Tibial nerve (tissue), 4 donors: ENCODE measurements at places on chromosomes 6 and 20.

DNA sequence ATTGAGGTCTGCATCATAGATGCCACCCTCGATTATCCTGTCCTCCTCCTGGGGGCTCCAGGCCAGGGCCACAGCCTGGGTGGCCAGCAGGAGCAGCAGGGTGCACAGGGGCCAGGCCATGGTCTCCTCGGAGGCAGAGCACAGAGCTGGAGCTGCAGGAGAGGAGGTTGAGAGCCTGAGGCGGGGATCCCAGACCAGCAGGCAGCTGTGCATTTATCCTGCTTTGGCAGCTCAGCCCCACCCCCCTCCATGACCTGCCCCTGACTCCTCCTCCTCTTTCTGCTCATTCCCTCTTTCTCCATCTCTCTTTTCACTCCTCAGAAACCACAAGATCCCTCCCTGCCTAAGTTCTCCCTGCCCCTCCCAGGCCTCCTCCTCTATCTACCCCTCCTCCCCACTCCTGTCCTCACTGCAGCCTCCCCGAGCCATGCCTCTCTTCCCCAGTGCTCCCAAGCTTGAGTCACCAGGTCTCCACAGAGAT is at the start of gene CST2:
Gene CST2 (minus strand): TSS at position 189 of the 481 bp plus-strand sequence. CDS start 69 bp downstream, at position 120.
- DNase-seq, result no peak

DNA sequence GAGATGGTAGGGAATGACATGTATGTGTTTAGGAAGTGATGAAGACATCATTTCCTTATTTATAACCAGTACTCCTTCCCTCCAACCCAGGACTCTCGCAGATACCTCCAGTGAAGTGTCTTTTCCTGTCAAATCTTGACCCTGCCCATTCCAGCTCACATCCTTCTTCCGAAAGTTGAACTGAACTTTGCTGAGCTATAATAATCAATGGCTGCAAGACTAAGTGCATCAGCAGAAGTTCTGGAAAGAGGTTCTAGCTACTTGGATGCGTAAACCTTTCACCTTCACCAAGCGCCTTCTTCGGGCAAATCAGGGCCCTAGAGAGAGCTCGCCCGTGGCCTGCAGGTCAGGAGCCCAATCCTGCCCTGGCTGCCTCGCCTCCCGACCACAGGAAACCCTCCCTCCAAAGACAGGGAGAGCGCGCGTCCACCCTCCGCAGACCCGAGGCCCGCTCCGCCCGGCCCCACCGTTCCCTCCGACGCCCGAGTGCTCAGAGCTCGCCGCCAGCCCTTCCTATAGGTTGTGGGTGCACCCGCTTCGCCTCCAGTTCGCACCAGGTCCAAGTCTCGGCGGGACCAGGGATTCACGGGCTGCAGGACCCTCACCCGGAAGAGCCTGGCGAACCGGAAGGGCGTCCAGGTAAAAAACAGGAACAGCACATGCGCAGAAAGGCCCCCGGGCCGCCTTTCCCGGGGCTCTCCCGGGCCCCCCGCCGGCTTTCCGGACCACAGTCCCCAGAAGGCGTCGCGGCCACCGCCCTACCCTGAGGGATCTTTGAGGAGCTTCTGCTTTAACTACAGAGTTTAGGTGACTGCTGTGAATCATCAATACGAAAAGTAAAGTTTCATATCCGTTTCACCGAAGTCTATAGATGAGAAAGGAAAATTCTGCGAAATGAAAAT is at the start of gene ZNF334:
Gene ZNF334 (minus strand): TSS at position 617 of the 902 bp plus-strand sequence. CDS start 1,457 bp downstream, outside the sequence.
- DNase-seq, result no peak

GRCh38 chr6:64890609-64891008 is 816.4 kb downstream of the EYS start:
- no peak for DNase-seq

DNA sequence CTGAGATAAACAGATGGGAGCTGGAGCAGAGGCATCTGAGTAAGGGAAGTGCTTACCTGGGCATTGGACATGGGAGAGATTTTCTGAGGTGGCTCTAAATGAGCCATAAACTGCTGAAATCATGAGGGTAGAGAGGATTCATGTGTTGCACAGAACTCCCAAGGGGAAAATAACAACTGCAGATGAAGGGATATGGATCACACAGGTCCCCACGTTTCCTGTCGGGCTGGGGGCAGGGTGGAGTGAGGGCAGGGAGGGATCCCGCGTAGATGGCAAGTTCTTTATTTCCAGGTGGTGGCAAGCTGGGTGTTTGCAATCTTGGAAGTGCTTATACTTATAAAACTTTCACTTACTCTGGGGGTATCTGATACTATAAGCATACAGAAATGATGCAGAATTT is 422.6 kb upstream of the FLRT3 start:
- DNase-seq, result no peak

DNA sequence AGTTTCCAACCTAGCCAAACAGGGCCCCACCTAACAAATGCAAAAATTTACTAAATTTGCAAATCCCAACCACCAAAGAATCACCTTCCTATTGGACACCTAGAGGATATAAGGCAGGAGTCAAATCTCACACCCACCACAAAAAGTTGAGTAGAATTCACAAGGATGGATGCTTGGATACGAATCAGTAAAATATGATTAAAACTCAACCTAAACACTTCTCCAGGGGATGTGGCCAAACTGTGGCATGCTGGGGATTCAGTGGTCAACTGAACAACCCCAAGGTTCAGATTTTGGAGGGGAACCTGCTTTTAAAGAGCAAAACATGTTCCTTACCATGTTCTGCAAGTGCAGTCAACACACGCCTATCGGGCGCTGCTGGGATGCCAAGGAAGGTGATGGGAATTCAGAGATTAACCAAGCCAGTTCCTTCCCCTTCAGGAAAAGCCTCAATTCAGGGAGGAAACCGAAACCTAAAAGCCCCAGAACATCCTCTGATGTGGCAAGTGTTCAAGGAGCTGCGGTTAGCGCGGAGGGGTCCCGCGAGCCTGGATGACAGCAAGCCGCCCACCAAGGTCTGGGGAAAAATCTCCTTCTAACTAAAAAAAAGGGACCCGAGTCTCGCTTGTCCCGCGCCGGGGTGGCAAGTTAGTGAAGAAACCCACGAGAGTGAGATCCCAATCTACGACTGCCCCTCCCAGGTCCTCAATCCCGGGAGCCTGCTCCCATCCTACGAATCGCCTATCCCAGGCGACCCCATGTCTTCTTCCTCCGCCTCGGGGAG is 902 bp downstream of the SAMHD1 start:
- DNase-seq, result no peak

- no peak for DNase-seq
Measured at GRCh38 chr20:6714279-6714711, 53.2 kb upstream of the BMP2 start.

- DNase-seq, result no peak
Measured at GRCh38 chr20:33673114-33673409, 1.2 kb downstream of the NECAB3 start.

DNA sequence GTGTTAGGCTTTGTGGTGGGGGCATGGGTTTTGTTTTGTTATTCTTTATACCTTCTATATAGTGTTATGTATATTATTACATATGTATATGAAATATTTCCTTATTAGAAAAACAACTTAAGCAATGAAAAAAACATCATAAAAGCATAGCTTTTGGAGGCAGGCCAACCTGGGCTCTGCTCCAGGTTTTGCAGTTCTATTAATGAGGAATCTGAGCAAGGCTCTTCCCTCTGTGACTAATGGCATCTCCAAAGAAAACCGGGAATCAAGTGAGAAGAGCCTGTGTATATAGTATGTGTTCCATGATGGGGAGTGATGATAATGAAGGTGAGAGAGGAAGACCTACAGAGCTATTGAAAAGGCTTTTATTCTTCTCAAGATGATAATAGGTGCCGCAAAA is 291.1 kb downstream of the CLIC5 start:
- DNase-seq, result no peak

DNA sequence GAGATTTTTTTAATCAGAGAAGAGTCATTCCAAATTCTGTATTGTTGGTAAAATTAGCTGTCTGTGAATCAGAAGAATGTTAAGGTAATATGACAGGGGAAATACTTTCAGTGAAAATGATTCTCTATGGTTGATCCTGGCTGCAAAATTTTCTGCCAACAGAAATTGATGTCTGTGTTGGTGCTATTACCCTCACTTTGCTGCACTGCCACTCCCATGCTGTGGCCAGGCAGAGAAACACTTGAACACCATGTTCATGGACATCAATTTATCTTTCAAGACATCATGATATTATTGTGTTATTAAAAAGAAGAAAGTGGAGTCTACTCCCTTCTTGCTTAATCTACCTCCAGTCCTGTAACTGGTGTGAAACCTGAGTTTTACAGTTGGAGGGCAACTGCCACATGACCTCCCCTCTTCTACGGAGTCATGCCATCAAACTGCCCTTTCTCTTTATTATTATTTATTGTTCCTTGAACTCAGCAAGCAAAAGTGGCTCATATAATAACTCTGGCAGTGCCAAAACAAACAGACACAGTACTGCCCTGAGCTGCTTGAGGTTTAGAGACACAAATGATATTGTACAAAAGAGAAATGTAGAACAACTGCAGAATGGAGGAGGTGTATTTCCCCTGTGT is 288.0 kb upstream of the JAG1 start:
- DNase-seq, result no peak

DNA sequence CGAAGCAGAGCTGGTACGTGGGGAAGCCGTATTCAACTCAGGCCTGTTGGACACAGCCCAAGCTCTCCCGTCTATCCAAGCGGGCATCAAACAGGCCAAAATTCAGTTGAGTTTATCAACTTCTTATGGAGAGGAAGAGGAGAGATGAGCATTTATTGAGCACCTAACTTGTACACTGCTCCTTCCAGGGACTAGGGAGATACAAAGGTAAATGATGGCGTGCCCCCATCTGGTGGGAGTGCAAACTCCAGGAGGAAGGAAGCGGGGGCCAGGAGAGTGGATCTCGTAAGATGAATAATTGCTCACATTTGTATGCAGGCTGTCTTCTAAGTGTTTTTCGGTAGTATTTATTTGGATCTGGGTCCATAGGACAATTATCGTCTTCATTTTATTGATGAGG is 146.6 kb downstream of the SOBP start:
- no peak for DNase-seq

DNA sequence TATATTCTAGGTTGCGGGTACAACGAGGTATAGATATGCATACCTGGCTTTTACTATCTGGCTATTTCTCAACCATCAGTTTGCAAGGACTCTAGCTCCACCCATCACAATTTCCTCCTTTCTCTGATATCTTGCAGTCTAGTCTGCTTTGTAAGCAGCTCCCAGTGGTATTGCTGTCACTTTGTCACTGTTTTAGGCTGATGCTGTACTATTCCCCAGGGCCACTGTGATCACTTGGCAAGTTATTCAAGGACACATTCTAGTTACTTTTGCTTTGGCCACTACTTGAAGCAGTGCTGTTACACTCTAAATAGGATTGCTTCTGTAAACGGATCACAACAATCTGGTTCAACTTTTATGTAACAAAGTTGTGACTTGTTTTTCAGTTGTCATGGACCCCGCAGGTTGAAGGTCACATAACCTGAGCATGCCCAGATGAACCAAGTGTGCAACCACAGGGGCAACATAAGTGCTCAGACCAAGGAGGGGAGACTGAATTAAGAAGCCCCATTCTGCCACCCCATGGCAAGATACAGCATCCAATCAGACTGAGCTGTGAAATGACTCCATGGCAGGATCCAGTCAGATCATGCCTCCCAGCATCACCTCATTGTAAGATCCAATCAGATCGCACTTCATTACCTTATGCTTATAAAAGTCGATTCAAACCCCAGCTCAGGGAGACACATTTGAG is 588.4 kb upstream of the CITED2 start:
- DNase-seq, result no peak

DNA sequence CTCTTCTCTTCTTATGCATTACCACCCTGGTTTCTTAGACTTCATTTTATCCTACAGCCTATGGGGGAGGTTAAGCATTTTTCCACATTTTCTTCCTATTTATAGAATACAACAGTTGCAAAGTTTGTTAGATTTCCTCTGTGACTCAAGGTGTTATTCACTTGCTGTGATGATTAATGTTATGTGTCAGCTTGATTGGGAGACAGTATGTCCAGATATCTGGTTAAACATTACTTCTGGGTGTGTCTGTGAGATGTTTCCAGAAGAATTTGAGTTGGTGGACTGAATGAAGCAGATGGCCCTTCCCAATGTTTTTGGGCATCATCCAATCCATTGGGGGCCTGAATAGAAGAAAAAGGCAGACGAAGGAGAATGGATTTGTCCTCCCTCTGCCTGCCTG is 131.3 kb downstream of the C6orf118 start:
- no peak for DNase-seq

- DNase-seq, result no peak
Measured at GRCh38 chr6:33599413-33599938, 19.4 kb upstream of the BAK1 start.

- no peak for DNase-seq
Measured at GRCh38 chr6:38169977-38170526, 350.5 kb downstream of the ZFAND3 start.

GRCh38 chr20:46179862-46180261 is 61.7 kb downstream of the CD40 start:
- no peak for DNase-seq

DNA sequence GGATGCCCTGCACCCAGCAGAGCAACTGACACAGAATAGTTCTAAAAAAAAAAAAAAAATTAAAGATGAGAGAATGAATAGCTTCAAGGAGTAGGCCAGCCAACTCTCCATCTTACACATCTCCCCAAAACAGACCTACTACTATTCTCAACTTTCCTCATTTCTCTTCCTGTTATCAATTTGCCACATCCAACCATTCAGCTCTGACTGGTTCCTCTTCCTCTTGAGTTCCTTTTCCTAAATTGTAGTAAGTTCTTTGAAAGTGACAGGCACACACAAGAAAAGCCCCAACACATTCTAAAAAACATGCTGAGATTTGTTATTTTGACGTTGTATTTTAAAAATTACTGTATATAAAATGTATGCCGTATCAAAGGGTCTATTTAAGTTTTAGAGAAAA is 117.2 kb downstream of the PDSS2 start:
- no peak for DNase-seq

- no peak for DNase-seq
Measured at GRCh38 chr6:125101631-125102030, 51.9 kb upstream of the TPD52L1 start.

DNA sequence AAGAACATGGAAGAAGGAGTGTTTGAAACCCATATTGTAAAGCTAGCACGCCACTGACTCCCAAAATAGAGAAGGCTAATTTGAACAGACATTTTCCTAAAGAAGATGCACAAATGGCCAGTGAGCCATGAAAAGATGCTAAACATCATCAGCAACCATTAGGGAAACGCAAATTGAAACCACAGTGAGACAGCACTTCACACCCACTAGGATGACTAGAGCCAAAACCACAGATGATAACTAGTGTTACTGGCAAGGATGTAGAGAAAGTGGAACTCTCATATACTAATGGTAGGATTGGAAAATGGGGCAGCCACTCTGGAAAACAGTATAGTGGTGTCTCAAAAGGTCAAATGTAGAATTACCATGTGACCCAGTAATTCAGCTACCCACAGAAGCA is 58.2 kb downstream of the BMP7 start:
- no peak for DNase-seq

DNA sequence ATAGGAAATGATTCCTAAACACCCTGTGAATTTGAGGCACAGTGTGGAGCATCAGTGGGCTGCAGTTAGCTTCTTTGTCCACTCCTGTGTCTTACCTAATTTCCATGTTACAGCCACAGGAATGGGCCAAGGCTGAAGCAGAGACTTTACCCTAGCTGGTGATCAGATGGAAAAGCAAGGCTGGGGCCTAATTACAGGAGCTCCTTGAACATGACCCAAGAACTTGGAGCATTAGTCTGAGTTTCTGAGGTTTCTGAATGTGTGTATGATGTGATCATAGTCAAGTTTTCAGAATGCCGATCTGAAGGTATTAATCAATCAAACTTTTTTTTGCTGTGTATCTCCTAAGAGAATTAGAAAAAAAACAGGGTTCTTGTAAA is 18.0 kb downstream of the HECA start:
- DNase-seq, result no peak
